Cortex of kidney (tissue), 1 donor: ENCODE measurements at places on chromosomes 4 and X.

- no peak for DNase-seq
Measured at GRCh38 chr4:112173593-112174558, 28.6 kb downstream of the FAM241A start.

GRCh38 chrX:46683048-46683447, 75.9 kb downstream of the SLC9A7 start:
- DNase-seq: no peak

GRCh38 chr4:95023110-95023509, 265.4 kb downstream of the BMPR1B start:
- DNase-seq: no peak

DNA sequence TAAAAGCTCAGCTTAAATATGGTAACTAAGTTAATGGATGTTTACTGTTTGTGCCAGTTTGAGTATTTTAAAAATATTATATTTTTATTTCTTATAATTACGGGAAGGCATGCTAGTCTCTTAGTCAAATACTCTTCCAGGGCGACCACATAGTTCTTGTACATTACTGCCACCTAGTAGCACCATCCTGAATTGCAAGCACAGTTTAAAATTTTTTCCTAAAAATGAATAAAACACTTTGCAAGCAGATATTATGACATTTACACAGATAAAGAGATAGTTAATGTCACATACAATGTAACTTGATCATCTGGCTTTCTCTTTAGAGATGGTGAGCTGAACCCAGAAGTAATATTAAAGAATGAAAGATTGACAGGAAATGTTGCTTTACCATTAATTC, 11.5 kb downstream of the NDP start:
- no peak for DNase-seq

GRCh38 chr4:116070283-116070682, 956.9 kb upstream of the NDST4 start:
- DNase-seq: no peak

- DNase-seq: no peak
Measured at GRCh38 chr4:47486231-47486673, 1.2 kb downstream of the ATP10D start.

DNA sequence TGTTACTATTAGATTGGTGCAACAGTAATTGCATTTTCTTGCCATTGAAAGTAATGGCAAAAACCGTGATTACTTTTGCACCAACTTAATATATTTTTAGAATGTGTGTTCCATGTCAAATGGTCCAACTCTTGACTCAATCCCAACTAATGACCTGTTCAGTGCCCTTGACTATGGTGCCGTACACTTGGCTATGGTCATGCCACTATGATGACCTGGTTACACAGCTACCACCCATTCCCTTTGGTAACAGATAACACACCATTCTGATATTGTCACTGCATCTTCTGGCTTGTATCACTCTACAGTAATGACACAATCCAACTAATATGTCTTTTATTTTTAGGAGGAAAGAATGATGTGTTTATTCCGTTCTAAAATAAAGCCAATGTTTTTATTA, 469.4 kb downstream of the DMD start:
- no peak for DNase-seq

DNA sequence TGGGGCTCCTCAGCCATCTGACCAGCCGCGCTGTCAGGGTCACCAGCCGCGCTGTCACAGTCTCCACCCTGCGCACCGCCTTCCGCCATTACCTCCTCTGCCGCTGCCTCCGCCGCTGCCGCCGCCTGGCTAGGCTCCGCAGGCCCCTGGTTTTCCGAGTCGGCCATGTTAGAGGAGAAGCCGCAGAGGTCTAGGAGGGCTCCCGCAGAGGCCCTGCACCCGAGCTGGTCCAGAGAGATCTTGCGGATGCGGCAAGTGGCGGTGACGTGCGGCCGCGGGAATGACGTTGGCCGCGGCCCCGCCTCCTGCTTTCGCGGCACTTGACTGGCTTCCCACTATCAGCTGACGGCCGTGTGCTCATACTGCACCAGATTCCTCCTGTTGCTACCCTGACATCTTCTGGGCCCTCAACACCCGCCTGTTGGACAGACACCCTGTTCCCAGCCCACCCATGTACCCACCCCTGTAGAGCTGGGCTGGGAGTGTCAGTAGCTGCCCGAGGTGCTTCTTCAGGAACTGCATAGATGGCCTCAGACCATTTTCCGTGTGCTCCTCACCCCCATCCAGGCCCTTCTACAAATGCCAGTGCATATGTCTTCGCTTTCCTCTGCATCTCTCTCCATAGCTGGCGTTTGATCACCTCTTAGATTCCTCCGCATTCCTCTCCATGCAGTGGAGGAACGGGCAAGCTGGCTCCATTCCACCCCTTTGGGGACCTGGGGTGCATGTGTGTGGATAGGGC, at the start of gene NAP1L5:
Gene NAP1L5, minus strand, starts transcription at position 242 of the 742 bp plus-strand sequence. Its CDS starts 75 bp downstream, at position 167.
- DNase-seq: no peak

- no peak for DNase-seq
Measured at GRCh38 chrX:140525448-140525847, 20.6 kb upstream of the SOX3 start.

DNA sequence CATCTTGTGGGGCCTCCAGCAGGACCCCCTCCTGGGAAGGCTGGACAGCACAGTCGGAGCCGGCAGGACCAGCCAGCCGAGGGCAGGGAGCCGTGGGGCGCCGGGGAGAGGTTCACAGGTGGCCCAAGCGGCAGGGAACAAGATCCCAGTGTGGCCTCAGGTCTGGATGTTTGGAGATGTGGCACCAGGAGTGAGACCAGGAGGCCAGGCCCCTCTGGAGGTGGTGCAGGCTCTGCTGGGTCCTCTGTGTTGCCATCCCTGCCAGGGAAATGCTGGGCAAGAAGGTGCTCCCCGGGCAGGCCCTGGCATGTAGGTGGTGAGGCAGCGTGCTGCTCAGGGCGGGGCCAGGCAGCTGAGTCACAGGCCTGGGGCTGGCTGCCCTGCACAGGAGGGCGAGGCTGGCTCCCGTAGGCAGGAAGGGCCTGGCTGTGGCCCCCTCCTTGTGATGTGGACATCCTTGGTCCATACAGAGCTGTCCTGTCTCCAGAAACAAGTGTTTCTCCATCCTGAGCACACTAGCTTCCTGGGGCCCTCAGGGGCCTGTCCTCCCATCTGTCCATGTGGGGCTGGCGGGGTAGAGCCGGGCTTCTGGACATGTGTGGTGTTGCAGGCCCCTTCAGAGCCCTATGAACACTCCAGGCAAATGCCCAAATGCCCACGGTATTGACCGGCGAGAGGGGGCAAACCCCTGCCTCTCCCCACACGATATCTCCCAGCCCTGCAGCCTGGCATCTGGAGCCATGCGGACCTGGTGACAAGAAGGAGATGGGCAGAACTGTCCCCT, 4.8 kb upstream of the HGFAC start:
- DNase-seq: no peak

GRCh38 chr4:23577398-23577797, 312.4 kb downstream of the PPARGC1A start:
- no peak for DNase-seq

- no peak for DNase-seq
Measured at GRCh38 chr4:42357325-42357724, 40.0 kb upstream of the SHISA3 start.

DNA sequence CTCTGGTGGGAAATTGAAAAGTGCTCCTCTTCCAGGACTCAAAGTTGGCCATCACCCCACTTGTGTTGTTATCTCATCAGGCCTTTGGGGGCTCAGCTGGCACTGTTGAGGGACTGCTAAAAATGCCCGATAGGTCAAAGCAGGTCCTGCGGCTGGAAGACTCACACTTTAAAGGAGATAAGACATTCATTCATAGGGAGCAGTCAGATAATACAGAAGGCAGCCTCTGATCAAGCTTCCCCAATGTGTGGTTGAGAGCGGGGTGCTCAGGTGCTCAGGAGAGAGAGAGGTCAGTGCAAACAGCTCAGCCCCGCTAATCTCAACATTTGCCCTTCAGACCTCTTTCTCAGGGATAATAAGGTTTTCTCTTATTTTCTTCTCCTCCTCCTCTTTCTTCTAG, 70.3 kb downstream of the TMEM154 start:
- DNase-seq: no peak

GRCh38 chr4:109798866-109799265, 2.9 kb downstream of the CFI start:
- DNase-seq: no peak

DNA sequence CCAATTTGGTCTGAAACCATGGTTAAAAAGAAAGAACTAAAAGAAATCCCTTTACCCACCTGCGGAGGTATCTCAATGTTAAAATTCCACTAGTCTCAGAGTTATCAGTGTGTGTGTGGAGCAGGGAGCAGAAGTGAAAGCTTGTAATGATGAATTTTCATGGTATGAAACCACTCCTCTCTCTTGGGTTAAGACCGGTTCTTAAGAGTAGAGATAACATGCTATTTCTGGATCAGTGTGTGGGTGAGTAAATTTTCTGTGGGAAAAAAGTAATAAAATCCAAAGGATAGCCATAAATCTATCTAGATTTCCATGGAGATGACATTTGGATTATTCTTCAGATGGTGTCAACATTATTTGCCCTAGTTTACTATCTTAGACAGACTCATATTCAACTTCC, 3.2 kb downstream of the FGF13 start:
- DNase-seq: no peak

DNA sequence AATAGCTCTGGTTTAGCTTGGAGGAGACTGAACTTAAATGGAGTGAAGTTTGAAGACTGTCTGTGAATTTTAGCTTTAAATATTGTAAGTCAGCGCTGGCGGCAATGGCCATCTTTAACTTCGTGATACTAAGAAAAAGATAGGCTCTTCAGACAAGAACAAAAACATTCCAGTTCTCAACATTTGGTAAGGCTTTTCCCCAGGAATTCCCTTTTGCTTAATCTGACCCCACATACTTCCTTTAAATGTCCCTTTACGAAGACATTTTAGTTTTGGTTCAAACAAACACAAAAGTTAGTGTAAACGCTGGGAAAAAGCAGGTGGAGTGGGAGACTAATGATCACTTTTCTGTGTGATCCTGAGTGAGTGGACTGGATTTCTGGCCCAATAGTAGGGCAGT, 106.2 kb downstream of the MAML3 start:
- no peak for DNase-seq

GRCh38 chrX:76183289-76184049, 10.6 kb downstream of the PBDC1 start:
- no peak for DNase-seq

GRCh38 chr4:23853986-23854660, 35.7 kb downstream of the PPARGC1A start:
- no peak for DNase-seq

- DNase-seq: no peak
Measured at GRCh38 chr4:152565333-152565732, 29.4 kb upstream of the FBXW7 start.

GRCh38 chrX:72479324-72480274, 93.0 kb downstream of the HDAC8 start:
- no peak for DNase-seq

DNA sequence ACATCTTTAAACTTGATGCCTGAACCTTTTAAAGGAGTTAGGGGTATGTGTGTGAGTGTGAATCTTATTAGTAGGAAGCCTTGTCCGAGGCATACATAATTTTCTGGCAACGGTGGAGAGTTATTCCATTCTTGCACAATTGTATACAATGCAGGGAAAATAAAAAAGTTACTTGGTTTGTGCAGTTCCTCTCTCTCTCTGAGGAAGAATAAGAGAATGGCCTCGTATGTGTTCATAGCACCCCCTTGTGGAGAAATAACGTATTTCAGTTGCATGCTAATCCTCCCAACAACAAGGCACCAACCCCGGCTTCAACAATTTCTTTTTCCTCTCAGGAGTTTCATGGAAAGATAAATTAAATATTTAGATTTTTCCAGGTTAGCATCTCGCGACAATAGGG, 33.7 kb upstream of the FGF13 start:
- DNase-seq: no peak

DNA sequence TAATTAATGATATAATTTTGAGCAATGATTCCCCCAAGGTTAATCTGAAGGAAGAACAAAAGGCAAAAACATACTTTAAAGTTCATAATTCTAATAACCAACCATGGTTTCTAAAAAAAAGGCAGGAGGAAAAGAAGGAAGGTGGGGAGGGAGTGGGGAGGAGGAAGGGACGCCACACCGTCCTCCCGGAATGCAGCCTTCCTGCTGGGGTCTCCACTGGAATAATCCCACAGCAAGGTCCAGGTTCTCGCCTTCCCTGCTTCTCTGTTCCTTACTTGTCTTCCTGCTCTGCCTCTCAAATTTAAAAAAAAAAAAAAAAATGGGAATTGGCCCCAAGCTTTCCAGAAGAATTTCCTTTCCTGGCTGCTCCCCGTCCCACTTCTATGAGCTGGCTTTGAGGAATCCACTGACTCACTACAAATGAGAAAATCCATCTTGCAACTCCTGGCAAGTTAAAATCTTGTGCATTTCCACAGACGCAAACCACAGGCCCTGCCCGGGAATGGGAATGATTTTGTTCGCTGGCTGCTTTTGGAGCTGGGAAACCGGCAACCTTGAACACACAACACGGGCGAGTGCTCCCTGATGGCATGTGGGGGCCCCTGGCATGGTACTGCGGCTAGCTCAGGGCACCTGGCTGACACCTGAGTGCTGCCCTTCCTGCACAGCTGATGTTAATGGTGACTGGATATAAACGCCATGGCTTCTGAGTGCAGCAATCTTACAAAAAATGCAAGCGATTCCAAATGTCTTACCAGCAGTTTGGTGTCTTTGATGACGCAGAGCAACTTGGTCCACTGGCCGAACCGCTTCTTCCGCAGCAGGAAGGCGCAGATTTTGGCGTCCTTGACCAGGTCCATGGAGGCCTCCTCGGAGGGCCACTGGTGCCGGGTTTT, 97.0 kb downstream of the AFAP1 start:
- DNase-seq: no peak

- no peak for DNase-seq
Measured at GRCh38 chr4:121098266-121098665, 25.9 kb upstream of the NDNF start.

- DNase-seq: no peak
Measured at GRCh38 chr4:187826725-187827124, 168.8 kb upstream of the ZFP42 start.
